ENCODE measurements at places on chromosomes 2 and 18.

- DNase-seq = no peak
Observed at GRCh38 chr2:100674666-100675065, 111.9 kb downstream of the PDCL3 start.

DNA sequence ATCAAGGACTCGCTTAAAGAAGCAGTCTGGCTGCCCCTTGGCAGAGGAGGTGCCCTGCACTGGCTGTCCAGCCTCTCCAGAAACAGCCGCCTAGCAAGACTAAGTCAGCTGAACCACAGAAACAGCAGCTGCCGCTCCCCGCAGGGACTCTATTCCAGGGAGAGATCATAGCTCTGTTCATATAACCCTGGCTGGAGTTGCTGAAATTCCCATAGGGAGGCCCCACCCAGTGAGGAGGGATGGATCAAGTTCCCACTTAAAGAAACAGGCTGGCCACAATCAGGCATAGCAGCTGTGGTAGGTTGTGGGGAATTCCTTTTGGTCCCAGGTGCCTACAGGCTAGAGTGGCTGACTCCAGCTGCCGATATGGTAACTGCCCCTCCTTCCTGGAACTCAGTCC is 74.2 kb upstream of the MC4R start:
- DNase-seq = no peak

DNA sequence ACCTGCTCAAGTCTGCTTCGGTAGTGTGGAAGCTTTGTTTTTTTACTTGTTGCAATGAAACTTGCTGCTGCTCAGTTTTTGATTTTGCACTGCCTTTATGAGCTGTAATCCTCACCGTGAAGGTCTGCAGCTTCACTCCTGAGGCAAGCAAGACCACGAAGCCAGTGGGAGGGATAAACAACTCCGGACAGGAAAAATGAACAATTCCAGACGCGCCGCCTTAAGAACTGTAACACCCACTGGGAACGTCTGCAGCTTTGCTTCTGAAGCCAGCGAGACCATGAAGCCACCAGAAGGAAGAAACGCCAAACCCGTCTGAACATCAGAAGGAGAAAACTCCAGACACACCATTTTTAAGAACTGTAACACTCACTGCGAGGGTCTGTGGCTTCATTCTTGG is 245.7 kb upstream of the REG3G start:
- no peak for DNase-seq

DNA sequence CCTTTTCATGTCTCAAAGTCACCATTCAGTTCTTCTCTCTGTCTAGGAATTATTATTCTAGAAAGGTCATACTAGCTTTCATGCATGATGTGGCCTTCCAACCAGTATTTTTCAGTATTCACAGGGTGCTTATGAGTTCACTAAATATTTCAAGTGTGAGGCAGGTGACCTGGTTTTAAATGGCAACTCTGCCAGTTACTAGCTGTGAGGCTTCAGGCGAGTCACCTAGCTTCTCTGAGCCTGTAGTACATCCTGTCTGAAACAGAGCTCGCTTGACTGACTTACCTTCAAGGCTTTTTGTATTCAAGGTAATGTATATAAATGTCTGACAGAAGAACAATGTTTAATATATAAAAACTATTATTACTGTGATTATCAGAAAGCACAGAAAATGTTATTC is 19.4 kb upstream of the ACVR1 start:
- no peak for DNase-seq

DNA sequence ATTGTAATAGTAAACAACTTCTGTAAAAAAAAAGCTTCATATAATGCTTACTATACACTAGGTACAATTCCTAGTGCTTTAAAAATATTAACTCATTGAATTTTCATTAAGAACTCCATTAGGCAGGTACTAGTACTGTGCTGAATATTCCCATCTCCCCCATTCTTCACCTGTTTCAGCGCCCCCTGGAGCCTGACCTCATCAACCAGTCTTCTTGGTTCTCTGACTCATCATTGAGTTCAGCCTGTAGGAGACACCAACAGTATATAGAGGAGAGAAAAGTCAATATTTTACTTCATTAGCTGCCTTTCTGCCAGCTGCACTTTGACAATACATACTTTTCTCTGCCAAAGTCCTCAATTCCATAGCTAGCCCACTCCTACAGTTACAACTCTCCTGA is 1009.9 kb upstream of the KLHL29 start:
- no peak for DNase-seq

Data from stimulated activated CD4-positive, alpha-beta T cell treated with anti-CD3 and anti-CD28 coated beads, TNF-alpha, amount 100 ng/mL, for 4 hours (primary cell).